Myocyte (in vitro differentiated cells): ENCODE measurements at places on chromosomes 3 and 15.
A peak's percentile ranks its signal among the peaks of the same experiment; 100 is the strongest.

- DNase-seq, result no peak
Measured at GRCh38 chr15:67138891-67139855, 73.8 kb downstream of the SMAD3 start.

GRCh38 chr15:43329217-43329959 lies 985 bp downstream of the LCMT2 start:
- DNase-seq, result peak; percentile 33

DNA sequence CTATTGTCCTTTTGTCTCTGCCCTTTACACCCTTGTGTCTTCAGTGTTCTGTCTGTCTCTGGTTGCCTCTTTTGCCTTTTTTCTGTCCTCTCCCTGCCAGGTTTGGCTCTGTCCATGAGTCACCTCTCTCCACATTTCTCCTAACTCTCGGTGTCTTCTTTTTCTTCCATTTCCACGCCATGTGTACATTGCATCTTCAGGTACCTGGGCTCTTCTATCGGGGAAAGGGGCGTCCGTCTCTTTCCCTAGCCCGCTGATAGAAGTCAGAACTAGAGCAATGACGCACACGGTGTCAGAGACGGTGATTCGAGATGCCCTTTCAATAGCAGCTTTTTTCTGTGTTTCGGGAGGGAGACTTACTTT lies 641 bp downstream of the OPA1 start:
- peak; percentile 30 for DNase-seq

DNA sequence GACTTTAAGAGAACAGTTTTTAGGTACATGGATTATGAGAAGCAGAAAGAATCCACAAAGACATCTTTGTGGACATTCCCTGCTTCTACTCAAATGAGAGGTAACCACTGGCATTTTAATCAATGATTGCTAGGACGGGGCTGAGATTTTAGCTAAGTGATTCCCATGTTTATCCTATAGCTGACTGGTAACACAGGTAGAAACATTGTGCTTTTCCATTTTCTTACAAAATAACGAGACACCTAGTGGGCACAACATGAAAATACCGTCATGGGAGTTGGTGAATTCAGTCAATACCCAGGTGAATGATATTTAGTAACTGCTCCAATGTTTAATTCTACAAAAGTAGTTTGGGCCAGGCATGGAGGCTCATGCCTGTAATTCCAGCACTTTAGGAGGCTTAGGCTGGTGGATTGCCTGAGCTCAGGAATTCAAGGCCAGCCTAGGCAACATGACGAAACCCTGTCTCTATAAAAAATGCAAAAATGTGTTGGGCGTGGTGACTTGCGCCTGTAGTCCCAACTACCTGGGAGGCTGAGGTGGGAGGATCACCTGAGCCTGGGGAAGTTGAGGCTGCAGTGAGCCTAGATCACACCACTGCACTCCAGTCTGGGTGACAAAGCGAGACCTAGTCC lies 37.2 kb upstream of the DENND4A start:
- no peak for DNase-seq

DNA sequence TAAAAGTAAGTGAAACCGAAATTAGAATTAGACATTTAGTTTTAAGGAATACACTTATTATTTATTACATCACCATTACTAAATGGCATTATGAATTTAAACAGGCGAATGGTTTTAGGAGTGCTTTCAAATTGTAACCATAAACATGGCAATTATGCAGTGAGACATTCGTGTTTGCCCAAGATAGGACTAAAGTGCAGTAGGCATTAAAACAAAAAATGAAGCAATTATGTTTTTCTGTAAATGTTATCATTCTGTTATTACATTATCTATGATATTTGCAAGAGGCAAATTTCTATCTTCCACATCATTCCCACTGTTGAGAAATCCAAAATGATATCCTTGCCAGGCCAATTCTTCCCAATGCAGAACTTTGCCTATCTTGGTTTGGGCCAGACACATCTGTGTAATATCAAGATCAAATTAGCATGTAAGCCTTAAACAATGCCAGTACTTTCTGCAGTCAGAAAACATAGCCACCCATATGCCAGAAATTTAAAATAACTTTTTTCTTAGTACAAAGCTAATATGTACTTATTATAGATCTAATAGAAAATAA lies 156.9 kb downstream of the ATP8B4 start:
- DNase-seq, result no peak

DNA sequence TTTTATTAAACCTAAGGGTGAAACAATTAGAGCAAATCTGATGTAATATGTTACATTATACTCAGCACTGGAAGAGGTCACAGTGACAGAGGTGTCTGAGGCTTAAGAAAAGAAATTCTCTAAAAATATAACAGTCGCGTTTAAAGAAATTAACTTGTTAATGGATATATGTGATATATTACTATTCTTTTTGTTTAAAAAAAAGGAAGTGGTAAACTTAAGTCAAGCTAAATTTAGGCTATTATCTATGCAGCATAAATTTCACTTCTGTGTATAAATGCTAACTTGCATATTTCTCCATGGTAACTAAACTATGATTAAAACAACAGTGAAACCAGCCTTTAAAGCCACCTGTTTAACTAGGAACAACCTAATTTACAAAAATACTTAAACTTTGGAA lies 191.3 kb downstream of the FOXP1 start:
- no peak for DNase-seq

GRCh38 chr15:89863918-89864317 lies 29.9 kb downstream of the AP3S2 start:
- DNase-seq, result no peak

- DNase-seq, result peak; percentile 22
Measured at GRCh38 chr3:136351351-136351750, 101.2 kb downstream of the PCCB start.

- no peak for DNase-seq
Measured at GRCh38 chr15:62572797-62573196, 407.7 kb upstream of the C2CD4B start.

GRCh38 chr3:190239325-190239724 lies 82.9 kb downstream of the CLDN1 start:
- DNase-seq, result peak; percentile 49

- no peak for DNase-seq
Measured at GRCh38 chr3:196181127-196181546, 30.1 kb downstream of the ZDHHC19 start.

GRCh38 chr3:79604681-79605080 lies 163.1 kb downstream of the ROBO1 start:
- DNase-seq, result no peak

- DNase-seq, result no peak
Measured at GRCh38 chr3:73653877-73654276, 29.1 kb upstream of the PDZRN3 start.

DNA sequence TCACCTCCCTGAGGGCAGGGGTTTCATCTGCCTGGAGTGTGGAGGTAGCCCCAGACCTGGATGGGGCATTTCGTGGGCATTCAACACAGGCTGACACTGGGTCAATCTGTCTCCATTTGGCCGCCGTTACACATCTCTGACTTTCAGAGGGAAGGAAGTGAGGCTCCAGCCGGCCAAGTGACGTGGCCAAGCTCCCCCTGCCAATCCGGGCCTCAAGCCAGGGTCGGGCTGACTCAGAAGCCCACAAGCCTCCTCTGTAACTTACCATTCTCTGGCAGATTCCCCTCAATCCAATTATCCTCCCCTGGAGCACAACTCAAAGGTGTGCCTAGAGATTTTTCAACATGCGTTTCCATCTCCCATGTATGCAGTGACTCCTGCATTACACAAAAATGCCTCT lies 227.6 kb downstream of the KLF13 start:
- no peak for DNase-seq

- DNase-seq, result peak; percentile 41
Measured at GRCh38 chr3:114498539-114499370, 204.9 kb downstream of the TIGIT start.

GRCh38 chr15:50744601-50745000 lies 20.9 kb downstream of the SPPL2A start:
- no peak for DNase-seq

GRCh38 chr3:126022741-126023359 lies 53.9 kb downstream of the ROPN1B start:
- DNase-seq, result no peak

GRCh38 chr3:37957539-37957936 lies 33.0 kb upstream of the VILL start:
- DNase-seq, result no peak

DNA sequence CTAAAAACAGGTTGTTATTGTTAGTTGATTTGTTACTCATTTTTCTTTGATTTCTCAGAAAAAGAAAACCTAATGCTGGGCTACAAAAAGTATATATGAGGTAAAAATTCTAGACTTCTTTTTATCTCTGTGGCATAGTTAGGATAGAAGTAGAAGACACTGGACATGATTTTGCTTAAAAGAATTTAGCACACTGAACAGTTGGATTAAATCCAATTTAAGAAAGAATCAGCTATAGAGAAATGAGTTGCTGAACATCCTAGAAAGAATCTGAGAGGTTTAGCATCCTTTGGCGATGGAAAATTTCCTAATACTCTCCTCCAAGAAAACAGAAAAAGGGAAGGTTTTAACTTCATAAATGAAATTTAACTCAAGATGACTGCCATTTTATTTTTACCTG lies 259.7 kb downstream of the TBL1XR1 start:
- DNase-seq, result no peak

DNA sequence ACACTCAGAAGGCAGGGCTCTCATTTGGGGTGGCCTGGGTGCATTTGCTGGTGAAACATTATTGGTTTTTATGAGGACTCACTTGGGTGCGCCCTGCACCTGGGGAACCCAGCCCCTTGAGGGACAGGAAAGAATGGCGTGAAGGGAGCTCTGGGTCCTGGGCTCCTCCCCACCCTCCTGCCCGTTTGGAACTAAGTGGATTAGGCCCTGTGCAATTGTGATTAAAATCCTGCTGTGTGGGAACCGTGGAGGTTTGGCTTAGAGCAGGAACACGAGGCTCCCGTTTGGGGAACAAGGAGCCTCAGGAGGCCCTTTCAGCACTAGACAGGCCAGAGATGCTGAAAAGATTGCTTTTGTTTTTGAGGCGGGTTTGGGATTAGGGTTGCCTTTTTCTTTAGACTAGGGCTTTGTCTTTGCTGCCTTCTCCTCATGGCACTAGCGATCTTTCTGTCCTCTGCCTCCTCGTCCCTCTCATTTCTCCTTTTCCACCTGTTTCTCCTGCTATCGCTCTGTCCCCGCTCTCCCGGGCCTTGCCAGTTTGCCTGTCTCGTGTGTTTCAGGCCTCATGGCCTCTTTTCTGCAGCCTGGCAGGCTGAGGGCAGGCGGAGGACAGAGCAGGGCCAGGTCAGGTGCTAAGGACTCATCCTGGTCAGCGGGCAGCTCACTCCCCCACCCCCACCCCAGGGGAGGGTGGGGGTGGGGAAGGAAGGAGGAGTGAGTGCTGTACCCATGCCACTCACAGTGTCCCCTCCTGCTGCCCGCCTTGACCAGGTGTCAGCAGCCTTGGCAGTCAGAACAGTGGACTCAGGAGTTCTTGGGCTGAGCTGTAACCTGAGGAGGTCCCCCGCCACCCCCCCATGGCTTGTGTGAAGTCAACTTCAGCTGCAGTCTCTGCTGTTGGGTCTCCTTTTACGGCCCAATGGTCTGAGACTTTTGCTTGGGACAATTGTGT lies 8.6 kb downstream of the MAPKAPK3 start:
- peak; percentile 43 for DNase-seq

GRCh38 chr3:194308601-194309449 lies 42.3 kb downstream of the CPN2 start:
- DNase-seq, result no peak

- no peak for DNase-seq
Measured at GRCh38 chr3:32842531-32842931, 24.7 kb downstream of the TRIM71 start.

GRCh38 chr15:63513728-63514127 lies 9.3 kb downstream of the USP3 start:
- DNase-seq, result no peak

DNA sequence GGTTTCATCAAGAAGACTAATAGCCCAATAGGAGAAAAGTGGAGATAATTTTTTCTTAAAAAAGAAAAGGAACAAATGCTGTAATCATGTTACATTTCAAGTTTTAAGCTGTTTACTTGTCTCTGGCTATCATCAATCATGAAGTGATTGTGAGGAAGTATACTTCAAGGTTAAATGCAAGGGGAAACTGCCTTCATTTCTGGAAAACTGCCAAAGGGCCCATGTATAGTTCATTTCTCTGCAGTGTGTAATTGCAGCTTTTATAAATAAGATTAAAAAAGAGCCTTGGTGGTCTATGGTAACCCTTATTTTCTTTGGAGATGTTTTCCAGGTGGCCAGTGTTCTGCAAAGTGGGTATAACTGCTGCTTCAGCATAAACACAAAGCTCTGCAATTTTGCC lies 101.9 kb downstream of the GRM7 start:
- DNase-seq, result no peak

- no peak for DNase-seq
Measured at GRCh38 chr3:123498761-123499160, 49.9 kb upstream of the ADCY5 start.

- no peak for DNase-seq
Measured at GRCh38 chr15:25717457-25718168, 145.5 kb downstream of the ATP10A start.

DNA sequence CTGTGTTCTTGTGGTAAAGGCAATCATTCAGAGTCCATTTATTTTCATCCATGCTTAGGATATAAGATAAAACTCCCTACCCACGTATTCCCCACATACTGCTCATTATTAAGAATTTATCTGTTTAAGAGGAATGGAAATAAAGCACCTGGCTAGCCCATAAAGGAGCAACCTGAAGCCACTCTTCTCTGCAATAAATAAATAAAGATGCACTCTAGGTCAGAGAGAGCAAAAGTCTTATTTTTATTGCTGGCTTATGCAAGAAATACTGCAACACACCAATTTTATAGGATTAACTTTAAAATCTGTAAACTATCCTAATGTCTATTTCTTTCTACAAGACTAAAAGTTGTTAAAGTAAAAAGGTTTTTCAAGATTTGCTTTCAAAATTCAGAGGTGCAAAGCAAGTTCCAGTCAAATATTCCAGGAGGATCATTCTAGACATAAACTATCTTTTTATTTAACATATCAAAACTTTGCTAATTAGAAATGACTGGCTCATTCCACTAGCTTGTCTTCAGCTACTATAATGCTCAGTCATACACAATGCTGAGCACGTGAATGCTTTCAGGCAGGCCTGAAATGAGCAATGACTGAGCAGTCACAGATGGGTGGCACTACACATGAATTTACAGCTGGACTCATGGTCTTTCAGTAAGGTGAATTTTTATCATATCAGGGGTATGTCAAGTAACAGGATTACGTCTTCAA lies 7.1 kb downstream of the TJP1 start:
- no peak for DNase-seq

DNA sequence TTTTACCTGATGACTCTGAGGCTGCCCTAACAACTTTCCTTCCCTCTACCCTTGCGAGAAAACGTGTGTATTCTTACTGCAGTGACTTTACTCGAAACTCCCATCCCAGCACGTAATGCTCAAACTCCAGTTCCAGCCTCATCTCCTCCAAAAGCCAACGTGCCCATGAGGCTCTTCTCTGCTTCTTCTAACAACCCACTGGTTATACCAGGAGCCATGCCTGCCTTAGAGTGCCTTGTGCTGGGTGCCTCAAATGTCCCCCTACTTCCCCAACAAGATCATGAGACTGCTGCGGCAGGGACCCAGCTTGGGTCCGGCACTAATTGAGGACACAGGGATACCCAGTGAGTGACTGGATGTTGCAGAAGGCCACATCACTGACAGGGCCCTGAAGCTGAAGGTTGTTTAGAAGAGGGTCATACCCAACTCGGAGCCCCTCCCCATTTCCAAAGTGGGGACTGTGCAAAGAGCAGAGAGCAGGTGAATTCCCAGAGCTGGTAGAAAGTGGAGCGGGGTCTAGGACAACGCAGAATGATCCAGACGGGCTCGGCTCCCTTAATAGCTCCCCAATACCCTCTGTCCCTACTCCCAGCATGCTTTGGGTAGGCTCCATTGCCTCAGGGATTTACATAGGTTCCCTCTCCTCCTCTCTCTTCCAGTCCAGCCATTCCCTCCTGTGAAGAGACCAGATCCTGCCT lies 71.4 kb downstream of the BDH1 start:
- no peak for DNase-seq

- peak; percentile 65 for DNase-seq
Measured at GRCh38 chr3:40120806-40121205, 188.7 kb upstream of the EIF1B start.
